Renal cortical epithelial cell (primary cell): ENCODE measurements at places on chromosomes 6 and 20. TPM values are rescaled to one million over a fixed set of nuclear protein-coding genes. Genes with fewer than 3 reads are reported as not detected.

Gene NKAPL
- total RNA-seq = 0.15 and 0.17 TPM in 2 replicates

Gene ZNF391
- total RNA-seq = 0.69 and 6.6 TPM in 2 replicates

Gene CDSN
- under 0.01 and 0.05 TPM in 2 replicates for total RNA-seq

Gene LST1
- not detected in 2 replicates for total RNA-seq

Gene TMC2
- not detected in 2 replicates for total RNA-seq

Gene TP53TG5
- total RNA-seq = not detected in 2 replicates

Gene ESR1
- total RNA-seq = under 0.01 TPM in 2 replicates

Gene RPS6KA2
- total RNA-seq = 30.9 and 34.9 TPM in 2 replicates

Gene SLC22A16
- total RNA-seq = not detected in 2 replicates

Gene KCNK17
- total RNA-seq = not detected in 2 replicates

Gene NT5E
- 39.3 and 164 TPM in 2 replicates for total RNA-seq

Gene EEF1A1
- 25,091 and 26,411 TPM in 2 replicates for total RNA-seq

- DNase-seq = peak; percentile 39
These were observed 455.0 kb upstream of the GJE1 start for GRCh38 chr6:141677598-141678211.

DNA sequence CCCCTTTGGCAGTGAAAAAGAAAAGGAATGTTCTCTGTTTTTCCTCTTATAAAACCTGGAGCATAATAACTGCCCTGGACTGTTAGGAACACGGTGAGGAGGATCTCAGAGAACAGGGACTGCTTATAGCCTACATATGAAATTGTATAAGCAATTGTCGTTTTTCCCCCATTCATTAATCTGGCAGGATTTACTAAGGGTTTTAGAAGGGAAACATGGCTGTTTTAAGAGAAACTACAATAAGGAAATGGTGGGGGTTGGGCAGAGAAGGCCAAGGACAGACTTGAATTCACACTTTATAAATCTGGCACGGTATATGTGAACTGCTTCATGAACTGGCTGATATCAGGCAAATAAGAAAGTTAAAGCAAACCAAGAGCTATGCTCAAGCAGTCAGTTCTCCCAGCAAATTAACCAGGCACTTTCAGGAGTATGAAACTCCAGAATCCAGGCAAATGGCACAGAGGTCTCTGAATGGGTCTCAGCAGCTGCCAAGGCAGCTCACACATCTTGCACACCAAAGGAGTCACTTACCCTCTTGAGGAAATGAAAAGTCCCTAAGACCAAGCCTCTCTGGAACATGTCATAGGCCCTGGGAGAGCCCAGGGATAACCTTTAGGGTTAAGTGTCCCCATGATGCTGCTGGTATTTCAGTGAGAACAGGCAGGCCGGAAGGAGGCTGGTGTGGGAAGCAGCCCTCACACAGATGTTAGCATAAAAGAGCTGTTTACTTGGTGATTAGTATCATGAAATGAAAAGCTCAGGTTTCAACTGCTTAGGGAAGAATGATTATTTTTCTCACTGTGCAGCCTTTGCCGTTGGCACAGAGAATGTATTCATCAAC lies 260.5 kb upstream of the MARCKS start:
- DNase-seq = peak; percentile 29

DNA sequence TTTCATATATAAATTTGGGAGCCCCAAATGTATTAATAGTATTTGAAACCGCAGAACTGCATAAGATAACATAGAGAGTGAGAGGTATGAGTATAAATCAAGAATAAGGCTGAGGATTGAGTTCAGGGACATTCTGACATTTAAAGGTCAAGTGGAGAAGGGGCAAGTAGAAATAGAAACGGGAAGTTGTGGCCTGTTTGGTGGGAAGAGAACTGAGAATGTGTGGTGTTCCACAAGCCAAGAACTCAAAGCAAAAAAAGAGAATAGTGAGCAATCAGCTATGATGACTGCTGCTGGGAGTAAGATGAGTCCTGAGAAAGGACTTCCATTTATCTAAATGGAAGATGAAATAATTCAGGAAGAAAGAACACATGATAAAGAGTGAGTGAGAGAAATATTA lies 418.4 kb downstream of the CD109 start:
- DNase-seq = no peak

GRCh38 chr6:154488248-154488593 lies 22.3 kb downstream of the CNKSR3 start:
- DNase-seq = peak; percentile 62

GRCh38 chr6:4969609-4970285 lies 34.1 kb downstream of the RPP40 start:
- DNase-seq = no peak

- DNase-seq = no peak
These were observed 947.1 kb downstream of the TFAP2A start for GRCh38 chr6:9467741-9468140.

GRCh38 chr6:26659042-26659999 lies at the start of gene ZNF322:
Gene ZNF322 (minus strand): TSS chr6:26659746. CDS start chr6:26638553, 21,193 bp downstream.
- DNase-seq = peak; percentile 84

DNA sequence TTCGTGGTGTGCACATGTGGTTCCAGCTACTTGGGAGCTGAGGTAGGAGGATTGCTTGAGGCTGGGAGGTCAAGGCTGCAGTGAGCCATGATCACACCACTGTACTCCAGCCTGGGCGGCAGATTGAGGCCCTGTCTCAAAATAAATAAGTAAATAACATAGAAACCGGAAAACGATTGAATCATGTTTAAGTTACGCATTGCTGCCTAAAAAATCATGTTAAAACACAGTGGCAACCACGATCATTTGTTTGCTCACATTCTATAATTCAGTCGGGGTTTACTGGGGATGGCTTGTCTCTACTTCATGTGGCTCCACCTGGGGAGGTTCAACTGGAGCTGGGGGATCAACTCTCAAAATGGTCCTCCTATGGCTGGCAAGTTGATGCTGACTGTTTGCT lies 8.2 kb upstream of the CDKN1A start:
- DNase-seq = no peak

- DNase-seq = peak; percentile 71
These were observed at the start of gene SOX12 for GRCh38 chr20:325045-325888. Gene SOX12 (plus strand): TSS chr20:325552. CDS start chr20:325925, 373 bp downstream.

GRCh38 chr6:107488875-107489635 lies 862 bp upstream of the SOBP start:
- no peak for DNase-seq

DNA sequence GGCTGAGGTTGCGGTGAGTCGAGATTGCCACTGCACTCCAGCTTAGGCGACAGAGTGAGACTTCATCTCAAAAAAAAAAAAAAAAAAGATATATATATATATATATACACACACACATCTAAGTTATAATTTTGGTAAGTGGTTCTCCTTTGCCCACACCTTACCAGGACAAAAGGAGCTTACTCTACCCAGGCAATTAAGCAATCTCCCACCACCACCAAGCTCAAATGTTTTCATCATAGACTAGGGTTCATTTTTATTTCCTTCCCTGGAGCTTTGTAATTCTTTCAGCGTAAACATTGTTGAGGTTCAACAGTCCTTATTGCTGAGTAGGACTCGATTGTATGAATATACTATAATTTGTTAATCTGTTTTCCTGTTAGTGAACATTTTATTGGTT lies 23.5 kb downstream of the AMD1 start:
- DNase-seq = no peak

- peak; percentile 47 for DNase-seq
These were observed 4.5 kb upstream of the SERINC1 start for GRCh38 chr6:122476131-122476530.

GRCh38 chr20:47710665-47711045 lies 74.6 kb downstream of the SULF2 start:
- DNase-seq = no peak

DNA sequence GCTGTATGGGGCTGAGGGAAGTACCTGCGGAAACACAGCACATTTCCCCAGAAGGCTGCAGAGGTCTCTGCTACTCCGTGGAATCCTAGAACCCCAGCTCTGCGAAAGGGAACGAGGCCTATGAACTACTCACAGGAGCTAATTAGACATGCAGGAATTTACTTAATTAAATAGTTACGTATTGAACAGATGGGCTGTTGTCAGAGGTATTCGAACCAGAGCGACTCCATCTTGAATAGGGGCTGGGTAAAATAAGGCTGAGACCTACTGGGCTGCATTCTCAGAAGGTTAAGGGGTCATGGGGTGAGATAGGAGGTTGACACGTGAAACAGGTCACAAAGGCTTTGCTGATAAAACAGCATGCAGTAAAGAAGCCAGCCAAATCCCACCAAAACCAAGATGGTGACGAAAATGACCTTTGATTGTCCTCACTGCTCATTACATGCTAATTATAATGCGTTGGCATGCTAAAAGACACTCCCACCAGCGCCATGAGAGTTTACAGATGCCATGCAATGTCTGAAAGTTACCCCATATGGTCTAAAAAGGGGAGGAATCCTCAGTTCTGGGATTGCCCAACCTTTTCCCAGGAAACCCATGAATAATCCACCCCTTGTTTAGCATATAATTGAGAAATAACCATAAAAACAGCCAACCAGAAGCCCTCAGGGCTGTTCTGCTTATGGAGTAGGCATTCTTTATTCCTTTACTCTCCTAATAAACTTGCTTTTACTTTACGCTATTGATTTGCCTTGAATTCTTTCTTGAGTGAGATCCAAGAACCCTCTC lies 14.7 kb upstream of the SSTR4 start:
- no peak for DNase-seq

DNA sequence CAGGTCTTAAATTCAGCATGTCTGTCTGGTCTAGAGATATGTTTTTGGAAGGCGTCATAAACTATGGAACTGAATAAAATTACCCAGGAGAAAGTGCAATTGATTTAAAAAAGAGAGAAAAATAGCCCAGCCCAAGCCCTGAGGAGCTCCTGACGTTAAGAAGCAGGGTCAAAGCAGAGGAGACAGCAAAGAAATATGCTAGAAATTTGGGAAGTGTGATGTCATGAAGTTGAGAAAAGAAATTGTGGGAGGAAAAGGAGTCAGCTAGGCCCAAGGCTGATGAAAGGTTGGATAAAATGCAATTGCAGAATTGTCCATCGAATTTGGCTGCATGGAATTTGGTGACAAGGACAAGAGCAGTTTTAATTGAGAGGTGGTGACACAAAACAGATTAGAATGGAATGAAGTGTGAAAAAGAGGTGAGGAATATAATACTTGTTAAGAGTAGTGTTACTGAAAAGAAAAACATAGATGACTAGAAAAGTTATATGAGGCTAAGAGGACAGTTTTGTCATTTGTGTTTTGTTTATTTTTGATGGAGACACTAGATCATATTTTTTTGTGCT lies 381.6 kb downstream of the LAMA2 start:
- DNase-seq = no peak

- no peak for DNase-seq
These were observed 734 bp downstream of the FAM110A start for GRCh38 chr20:834151-834746.

GRCh38 chr20:43922614-43923013 lies 8.0 kb downstream of the TOX2 start:
- no peak for DNase-seq

GRCh38 chr6:159890201-159890600 lies 587 bp upstream of the MAS1 start:
- DNase-seq = no peak

DNA sequence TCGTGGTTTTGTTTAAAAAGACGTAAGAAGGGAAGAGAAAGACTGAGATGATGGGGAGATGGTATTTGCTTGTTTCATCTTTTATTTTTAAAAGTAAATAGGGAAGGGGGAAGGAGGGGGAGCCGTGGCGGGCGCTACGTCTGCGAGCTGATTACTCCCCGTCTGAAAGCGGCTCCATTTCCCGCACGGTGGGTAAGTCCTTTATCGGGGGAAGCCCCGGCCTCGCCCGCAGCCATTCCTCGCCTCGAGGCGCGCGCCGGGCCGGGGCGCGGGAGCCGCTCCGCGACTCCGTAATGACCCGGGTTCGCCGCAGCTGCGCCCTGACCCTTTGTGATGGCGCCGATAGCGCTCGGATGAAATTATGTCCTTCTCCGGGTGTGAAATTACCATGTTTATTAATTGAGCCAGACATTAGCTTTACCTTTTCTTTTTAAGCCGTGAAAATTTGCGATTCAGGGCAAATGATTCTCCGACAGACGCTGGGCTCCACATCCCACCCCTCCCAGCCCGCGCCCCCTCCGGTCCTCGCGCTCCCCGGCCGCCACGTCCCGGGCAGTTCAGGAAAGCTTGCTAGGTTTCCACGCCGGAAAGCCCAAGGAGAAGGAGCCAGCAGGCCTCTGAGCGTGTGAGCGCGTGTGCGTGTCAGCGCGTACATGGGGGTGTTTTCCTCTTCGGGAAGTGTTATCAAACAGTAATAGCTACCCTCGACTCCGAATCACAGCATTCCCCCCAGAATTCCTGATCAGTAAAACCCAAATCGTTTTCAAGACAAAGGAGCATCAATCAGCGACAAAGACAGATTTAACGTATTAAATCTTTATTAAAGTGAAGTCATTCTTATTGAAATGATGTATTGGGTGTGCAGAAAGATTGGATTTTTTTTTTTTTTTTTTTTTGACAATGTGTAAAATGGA lies 30.0 kb downstream of the TFAP2A start:
- DNase-seq = no peak

GRCh38 chr6:116192786-116193185 lies 61.1 kb downstream of the TSPYL4 start:
- no peak for DNase-seq

DNA sequence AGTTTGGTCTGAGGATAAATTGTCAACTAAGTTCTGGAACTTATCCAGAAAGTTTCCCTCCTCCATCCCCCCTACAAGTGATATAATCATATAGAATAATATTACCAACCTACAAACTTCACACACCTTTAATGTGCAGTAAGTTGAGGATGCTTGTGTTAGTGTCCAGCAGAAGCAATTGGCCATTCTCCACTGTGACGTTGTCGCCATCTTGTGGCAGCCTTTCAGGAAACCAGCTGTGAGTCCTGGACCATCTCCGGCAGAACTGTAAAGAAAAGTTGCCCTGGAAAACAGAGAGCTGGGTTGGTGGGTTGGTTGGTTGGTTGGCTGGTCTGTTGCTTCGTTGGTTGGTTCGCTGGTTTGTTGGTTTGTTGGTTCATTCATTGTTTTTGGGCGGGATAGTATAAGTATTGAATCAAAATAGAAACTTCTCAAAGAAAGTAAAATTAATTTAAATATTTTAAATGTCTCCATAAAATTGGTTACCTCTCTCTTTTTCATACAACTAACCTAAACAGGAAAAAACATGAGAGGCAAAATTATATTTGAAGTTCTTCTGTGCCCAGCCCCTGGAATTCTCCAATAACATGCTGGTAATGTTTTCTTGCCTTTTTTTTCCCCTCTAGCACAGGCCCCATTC lies 127.5 kb downstream of the PKHD1 start:
- DNase-seq = peak; percentile 71

DNA sequence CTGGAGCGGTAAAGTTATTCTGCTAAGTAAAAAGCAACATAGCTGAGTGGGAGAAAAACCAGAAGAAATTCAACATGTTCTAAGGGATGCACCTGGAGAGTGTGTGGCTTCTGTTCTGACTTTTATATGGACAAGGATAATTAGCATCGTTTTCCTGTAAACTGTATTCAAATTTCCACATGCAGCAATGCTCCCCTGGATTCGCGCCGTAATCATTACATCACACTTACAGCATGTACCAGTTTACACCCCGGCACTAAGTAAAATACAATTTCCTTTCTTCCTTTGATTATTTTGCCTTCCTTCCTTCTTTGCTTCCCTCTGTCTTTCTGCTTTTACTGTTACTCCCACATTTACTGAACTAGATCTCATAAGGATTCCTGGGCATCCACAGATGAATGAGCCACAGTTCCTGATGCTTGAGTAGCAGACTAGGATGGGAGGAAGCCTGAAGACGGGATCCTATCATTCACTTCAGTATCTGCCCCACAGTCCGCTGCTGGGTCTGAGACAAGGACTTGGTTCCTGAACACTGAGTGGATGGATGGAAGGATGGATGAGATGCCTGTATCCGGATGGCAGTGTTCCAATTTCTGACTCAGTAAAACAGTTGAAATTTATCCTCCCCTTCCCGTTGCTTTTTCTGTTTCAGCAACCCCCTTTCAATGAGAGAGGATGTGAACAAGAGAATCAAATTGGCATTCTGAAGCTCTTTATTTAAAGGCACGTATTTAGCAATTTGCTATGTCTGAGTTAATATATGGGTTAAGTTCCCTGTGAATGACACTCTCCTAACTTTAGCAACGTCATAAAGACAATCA lies 174.6 kb downstream of the GJA10 start:
- no peak for DNase-seq
